ENCODE measurements at places on chromosomes 2 and 18. TPM values are rescaled to one million over a fixed set of nuclear protein-coding genes. Genes with fewer than 3 reads are reported as not detected.
A peak's percentile ranks its signal among the peaks of the same experiment; 100 is the strongest.

GRCh38 chr2:86022661-86023365, 82.9 kb downstream of the POLR1A start:
- DNase-seq = no peak

DNA sequence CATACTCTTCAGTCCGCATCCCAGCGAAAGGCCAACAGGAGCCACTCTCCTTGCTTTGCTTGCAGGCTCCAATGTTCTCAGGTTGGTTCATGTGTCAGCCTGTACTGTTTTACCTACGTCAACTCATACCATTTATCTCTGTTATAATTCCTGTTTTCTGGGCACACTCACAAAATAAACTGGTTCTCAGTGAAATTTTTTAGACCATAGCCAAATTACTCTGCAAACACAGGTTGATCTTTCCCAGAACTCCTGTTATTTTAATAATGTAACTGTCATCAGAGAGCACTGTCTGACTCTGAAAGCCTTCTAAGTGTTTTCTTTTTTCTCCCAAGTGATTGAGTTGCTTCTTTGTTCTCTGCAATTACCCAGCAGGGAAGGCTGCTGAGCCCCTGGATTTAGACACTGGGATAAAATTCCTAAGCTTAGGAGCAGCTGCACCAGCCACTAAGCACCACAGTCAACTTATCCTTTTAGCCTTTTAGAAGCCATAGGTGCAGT, 111.6 kb upstream of the PIEZO2 start:
- DNase-seq = no peak

- DNase-seq = no peak
These were observed 109.7 kb upstream of the GLI2 start for GRCh38 chr2:120625865-120626560.

GRCh38 chr2:68478688-68479087, 11.3 kb downstream of the APLF start:
- DNase-seq = no peak

DNA sequence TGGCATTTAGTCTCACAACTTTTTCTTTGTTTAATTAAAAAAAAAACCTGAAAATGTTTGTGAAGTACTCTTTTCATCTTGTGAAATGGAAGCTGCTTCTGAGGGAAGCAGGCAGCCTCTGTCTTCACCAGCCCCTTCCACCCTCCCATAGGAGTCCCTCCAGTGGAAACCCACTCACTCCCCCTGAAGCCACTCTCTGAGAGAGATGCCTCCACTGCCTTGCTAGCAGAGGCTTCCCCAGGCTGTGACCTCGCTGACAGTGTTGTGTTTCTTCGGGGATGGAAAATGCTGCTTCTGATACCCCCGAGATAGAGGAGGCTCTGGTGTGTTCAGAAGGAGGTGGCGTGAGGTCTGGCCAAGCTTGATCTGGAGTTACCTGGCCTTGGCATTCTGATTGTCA, 59.9 kb downstream of the SH3RF3 start:
- DNase-seq = no peak

DNA sequence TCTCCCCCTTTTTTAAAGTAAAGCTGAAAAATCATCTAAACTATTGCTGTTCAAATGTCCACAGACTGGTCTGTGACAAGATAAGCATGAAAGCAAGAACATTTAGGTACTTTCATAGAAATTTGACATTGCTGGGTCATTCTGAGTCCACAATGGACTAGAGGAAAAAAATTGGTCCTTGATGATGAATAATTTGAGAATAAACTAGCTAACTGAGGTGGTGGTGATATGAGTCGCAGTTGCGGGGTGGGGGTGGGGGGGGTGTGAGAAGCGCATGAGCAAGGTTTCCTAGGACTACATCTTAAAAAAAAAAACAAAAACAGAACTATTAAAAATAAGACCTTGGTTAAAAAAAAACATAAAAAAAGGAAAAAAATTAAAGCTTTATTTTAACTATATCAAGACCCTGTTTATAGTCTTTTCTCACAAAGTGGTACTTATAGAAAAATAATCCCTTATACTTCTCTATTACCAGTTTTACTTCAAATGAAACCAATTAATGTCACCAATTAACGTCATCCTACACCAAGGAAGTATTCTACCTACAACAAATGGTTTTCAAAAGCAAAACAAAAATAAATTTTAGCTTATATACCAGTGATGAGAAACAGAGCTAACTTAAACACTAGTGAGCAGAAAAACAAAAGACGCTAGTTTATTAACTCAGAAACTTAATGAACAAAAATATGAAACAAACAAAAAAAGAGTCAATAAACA, 88.1 kb downstream of the ASXL2 start:
- DNase-seq = no peak

GRCh38 chr2:73292316-73292905, 937 bp downstream of the EGR4 start:
- no peak for DNase-seq

DNA sequence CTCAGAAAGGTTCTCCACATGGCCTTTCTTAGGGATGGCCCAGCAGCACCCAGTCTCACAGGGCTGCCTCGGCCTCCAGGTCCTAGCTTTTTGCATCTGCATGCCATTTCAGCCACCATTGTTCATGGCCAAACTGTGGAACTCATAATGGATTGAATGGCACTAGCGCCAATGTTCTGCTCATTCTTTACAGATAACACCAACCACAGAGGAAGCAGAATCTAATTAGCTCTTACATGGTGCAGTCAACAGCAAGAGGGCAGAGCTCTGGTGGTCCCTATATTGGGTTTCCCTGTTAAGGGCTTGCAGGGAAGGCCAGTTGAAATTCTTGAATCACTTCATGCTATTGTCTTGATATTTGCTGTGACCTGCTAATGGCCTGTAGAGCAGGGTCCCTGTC, 45.6 kb downstream of the ARL4C start:
- no peak for DNase-seq

- DNase-seq = no peak
These were observed 27.4 kb upstream of the SLC20A1 start for GRCh38 chr2:112618383-112618782.

- peak; percentile 96 for DNase-seq
These were observed 57.8 kb upstream of the TXNDC2 start for GRCh38 chr18:9827793-9828505.

- no peak for DNase-seq
These were observed 118.2 kb downstream of the ZNF516 start for GRCh38 chr18:76376668-76377358.

DNA sequence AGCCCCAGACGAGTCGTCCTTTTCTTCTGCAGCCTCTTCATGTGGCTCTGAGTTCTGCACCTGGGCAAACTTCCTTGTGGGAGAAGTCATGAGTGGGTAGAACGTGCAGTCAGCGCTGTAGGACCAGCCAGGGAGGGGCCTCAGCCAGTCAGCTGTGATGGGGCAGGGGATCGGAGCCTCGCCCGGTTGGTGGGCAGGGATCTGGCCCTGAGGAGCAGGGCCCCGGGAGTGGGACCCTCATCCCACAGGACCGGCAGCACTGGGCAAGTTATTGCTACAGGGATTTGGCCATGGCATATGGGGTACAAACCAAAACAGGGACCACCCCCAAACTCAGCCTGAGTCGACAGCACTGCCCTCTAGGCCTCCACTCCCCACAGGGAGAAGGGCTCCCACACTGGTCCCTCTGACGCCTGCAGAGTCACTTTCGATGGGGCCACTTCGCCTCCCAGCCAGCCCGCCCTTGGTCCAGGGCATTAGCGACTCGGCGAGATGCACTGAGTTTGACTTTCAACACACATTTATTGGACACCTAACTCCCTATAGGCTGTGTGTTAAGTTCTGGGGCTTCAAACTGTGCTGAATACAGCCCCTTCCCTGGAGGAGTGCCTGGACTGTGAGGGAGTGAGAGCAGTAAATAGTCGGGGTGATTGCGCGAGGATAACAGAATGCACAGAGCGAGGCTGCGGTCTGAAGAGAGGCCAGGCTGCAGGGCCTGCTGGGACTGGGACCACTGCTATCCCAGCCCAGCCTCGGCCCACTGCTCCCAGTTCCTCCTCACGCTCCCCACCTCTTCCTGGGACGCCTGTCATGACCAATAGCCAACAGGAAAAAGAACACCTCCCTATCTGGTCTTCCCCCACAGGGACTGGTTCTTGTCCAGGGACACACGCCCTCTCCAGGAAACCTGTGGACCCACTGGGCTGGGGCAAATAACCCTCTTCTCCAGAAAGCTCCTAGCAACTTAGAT, 55.9 kb downstream of the SDC1 start:
- DNase-seq = no peak

- no peak for DNase-seq
These were observed 100.1 kb downstream of the SLC25A12 start for GRCh38 chr2:171793691-171794678.

GRCh38 chr18:8786483-8787370, 81.4 kb downstream of the MTCL1 start:
- DNase-seq = peak; percentile 30

- no peak for DNase-seq
These were observed 929.4 kb upstream of the PIK3C3 start for GRCh38 chr18:41025666-41026065.

DNA sequence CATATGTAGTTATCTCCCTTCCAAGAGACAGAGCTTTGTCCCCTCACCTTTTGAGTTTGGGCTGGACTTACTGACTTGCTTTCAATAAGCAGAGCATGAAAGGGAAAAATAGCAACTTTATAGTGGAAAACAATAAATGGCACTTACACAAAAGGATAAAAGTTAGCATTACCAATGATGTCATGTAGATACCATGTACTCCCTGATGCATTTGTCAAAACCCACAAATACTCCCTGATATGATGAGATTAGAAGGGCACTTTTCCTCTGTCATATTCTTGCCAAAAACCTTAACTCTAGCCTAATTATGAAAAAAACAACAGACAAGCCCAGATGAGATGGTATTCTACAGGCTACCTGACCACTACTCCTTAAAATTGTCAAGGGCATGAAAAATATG, 16.0 kb downstream of the HIBCH start:
- no peak for DNase-seq

DNA sequence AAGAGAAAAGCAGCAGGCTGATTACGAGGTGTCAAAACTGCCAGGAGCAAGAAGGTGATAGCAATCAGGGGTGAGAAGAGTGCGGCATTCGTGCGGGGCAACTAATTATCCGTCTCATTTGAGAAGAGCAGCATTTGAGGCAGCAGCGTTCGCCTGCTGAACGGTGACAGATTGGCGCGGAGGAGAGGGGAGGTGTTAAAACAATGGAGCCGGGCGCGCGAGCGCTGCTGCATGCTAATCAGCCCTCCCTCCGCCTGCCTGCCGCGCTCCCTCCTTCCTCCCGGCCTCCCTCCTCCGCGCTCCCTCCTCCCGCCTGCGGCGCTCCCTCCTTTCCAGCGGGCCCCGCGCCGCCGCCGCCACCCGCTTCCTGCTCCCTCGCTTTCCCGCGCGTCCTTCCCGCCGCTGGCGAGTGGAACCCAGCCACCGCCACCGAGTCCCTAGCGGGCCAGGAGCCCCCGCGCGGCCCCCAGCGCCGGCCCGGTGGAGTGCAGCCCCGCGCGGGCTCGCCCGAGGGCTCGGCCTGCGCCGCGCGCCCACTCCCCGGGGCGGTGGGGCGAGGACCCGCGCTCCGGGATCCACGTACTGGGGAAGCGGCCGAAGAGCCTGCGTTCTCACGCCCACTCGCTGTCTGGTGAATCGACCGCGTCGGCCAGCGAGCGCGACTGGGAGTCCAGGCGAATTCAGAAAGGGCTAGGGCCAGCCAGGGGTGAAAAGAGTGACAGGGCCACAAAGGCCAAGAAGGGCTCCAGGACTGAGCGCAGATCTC, 69.5 kb upstream of the PSMD14 start:
- peak; percentile 74 for DNase-seq

DNA sequence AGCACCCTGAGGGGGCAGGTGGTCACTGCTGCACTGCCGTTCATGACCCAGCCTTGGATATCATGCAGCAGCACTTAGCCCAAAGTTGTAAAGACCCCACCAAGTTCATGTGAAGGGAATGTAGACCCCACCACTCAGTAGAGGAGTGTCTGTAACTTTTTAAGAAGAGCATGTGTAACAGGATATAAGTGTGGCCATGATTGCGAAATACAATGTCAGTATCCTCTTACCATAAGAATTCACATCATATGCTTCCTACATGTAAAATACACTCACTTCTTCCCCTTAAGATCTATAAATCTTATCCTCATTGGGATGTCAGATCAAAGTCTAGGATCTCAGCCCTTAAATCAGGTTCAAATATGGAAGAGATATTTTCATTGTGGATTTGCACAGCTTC, 276.9 kb downstream of the PTPRM start:
- no peak for DNase-seq

DNA sequence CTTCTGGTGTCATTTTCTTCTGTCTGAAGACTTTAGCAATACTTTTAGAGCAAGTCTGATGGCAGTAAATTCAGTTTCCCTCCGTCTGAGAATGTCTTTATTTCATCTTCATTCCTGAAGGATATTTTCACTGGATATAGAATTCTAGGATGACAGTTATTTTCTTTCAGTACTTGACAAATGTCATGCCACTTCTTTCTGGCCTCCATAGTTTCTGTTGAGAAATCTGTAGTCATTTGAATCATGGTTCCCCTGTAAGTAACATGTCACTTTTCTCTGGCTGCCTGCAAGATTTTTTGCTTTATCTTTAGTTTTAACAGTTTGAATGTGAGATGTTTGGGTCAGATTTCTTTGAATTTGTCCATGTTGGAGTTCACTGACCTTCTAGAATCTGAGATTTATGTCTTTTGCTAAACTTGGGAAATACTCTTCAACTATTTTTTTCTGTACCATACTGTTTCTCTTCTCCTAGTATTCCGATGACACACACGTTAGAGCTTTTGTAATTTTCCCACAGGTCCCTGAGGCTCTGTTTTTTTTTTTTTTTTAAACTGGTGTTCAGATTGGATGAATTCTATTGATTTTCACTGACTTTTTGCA, 30.2 kb downstream of the RMND5A start:
- DNase-seq = no peak

ADRA2B gene
- under 0.01 TPM for total RNA-seq

ESPNL gene
- not detected for total RNA-seq

SELENOI gene
- 10.0 TPM for total RNA-seq

SLC9A2 gene
- total RNA-seq = not detected

SP110 gene
- total RNA-seq = 1.8 TPM

RAB6C gene
- total RNA-seq = not detected

GPR35 gene
- total RNA-seq = 0.13 TPM
